Mesenteric fat pad (tissue), 1 donor: ENCODE measurements at places on chromosomes 3 and 15. TPM values are rescaled to one million over a fixed set of nuclear protein-coding genes. Genes with fewer than 3 reads are reported as not detected.

- DNase-seq = no peak
These were observed 14.9 kb upstream of the C3orf22 start for GRCh38 chr3:126573492-126574117.

DNA sequence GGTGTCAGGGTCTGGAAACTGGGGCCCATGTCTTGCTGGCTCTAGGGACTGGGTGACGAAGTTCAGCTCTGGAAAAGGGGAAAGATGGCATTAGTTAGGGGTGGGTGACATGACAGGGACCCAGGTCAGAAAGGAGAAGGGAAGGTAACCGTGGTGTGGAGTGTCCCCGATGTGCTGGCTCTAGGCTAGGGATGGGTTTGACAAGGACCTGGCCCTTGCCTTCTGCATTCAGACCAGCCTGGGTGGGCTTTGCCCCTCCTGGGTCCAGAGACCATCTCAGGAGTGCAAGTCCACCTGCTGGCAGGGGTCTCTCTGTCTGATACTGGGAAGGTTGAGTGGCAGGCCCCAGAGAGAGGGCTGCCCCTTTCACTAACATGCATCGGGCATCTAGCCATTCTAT lies 28.7 kb upstream of the ATP2B2 start:
- peak; percentile 59 for DNase-seq

The SAMD7 gene
- not detected for total RNA-seq

The MYL3 gene
- 2.6 TPM for total RNA-seq

The MYO5C gene
- total RNA-seq = 18.5 TPM
